ENCODE measurements at places on chromosomes 16 and 17. TPM values are rescaled to one million over a fixed set of nuclear protein-coding genes. Genes with fewer than 3 reads are reported as not detected.
A peak's percentile ranks its signal among the peaks of the same experiment; 100 is the strongest.

- ATAC-seq = no peak
Measured at GRCh38 chr16:79887541-79888540, 287.3 kb upstream of the MAF start.

- peak; percentile 89 for ATAC-seq
Measured at GRCh38 chr16:80527297-80527696, 13.5 kb upstream of the DYNLRB2 start.

DNA sequence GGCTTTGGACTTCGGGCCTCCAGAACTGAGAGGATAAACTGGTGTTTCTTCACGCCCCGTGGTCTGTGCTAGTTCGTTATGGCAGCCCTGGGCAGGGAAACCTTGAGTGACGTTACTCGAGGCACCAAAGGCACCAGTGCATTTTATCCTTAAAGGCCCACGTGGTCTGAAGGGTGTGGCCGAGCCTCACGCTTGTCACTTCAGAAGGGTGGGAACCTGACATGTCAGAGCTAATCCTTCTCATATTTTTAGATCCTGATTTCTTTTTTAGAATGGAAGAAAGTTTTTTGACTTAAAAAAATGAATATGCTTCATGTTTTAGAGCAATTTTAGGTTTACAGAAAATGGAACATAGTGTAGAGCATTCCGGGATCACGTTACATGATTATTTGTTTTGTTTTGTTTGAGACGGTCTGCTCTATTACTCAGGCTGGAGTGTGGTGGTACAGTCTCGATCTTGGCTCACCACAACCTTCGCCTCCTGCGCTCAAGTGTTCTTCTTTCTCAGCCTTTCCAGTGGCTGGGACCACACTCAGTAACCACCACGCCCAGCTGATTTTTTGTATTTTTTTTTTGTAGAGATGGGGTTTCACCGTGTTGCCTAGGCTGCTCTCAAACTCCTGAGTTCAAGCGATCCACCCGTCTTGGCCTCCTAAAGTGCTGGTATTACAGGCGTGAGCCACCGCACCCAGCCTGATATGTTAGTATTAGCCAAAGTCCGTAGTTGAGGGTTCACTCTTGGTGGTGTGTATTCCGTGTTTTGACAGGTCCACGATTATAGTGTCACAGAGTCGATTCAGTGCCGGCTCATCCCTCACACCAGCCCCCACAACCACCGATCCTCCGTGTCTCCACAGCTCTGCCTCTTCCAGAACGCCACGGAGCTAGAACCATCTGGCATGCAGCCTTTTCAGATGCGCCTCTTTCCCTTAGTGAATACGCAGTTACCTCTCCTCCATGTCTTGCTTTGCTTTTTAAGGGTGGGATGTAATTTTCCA lies 47.9 kb downstream of the RAB11FIP3 start:
- no peak for ATAC-seq

GRCh38 chr17:58210922-58211321 lies 8.1 kb downstream of the MKS1 start:
- ATAC-seq = no peak

- peak; percentile 16 for ATAC-seq
Measured at GRCh38 chr16:8962393-8963009, 1.2 kb downstream of the USP7 start.

GRCh38 chr17:7589204-7589868 lies 558 bp downstream of the SOX15 start:
- ATAC-seq = peak; percentile 84

DNA sequence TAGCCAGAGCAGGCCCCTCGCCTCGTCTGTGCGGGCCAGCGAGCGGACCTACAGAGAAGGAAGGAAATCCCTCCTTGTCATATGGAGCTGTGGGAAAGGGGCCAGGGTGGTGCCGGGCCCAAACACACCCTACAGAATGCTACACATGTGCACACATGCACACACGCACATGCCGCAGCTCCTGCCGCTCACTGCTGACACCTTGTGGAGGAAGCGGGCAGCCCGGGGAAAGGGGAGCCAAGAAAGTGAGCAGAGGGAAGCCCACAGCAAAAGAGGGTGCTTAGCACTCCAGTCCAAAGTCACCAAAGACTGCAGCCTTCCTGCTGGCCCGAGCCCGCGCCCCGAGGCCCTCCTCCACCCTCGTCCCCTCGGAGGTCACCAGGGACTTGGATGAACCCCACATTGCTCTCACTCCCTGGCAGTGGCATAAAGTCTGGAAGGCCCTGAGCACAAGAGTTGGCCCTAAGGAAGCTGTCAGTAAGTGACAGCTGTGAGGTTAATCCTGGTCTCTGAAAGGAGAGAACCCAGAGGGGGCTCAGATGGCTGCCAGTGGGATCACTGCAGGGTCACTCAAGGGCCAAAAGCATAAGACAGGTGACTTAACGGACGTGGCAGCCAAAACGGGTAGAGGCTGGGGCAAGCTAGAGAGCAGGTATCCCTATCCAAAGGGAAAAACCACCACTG lies 68.2 kb downstream of the MYO18A start:
- ATAC-seq = peak; percentile 78

DNA sequence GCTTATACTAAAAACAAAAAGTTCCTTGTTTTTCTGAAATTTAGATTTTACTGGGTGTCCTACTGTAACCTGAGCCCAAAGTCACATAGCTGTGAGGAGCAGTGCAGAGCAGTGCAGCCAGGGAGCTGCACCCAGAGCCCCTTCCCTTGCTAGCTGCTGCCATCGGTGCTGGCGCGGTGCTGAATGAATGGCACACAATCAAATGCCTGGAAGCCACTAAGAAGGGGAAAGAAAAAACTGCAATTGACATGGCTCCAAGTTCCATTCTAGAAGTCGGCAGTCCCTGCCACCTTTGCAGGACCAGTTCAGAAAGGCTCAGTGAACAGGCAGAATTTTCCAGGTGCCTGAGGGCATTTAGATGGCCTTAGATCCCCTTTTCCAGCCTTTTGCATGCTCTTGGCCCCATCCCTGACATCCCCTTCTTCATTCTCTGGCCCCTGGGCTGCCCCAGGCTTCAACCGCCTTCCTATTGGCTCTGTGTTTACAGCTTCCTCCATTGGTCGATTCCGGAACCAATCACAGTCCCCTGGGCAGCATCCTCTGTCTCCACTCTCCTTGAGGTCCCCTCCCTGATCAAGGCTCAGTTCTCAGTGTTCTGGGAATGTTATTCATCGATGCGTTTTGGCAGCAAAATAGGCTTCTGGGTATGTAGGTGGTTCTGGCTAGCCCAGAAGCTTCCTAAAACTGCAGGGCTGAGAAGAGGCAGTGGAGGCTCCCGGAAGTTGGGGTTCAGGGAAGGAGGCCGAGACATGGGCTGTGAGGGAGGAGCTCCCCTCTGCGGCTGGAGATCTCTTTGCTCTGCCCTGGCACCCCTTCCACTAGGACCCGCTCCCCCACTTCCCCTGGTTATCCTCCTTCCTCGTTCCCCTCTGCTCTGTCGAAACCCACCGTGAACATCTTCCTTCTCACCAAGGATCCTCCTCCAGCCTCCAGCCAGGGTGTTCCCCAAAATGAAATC lies 37.9 kb downstream of the ATP2C2 start:
- ATAC-seq = no peak

GRCh38 chr16:81324808-81325207 lies 10.0 kb downstream of the GAN start:
- ATAC-seq = no peak

DNA sequence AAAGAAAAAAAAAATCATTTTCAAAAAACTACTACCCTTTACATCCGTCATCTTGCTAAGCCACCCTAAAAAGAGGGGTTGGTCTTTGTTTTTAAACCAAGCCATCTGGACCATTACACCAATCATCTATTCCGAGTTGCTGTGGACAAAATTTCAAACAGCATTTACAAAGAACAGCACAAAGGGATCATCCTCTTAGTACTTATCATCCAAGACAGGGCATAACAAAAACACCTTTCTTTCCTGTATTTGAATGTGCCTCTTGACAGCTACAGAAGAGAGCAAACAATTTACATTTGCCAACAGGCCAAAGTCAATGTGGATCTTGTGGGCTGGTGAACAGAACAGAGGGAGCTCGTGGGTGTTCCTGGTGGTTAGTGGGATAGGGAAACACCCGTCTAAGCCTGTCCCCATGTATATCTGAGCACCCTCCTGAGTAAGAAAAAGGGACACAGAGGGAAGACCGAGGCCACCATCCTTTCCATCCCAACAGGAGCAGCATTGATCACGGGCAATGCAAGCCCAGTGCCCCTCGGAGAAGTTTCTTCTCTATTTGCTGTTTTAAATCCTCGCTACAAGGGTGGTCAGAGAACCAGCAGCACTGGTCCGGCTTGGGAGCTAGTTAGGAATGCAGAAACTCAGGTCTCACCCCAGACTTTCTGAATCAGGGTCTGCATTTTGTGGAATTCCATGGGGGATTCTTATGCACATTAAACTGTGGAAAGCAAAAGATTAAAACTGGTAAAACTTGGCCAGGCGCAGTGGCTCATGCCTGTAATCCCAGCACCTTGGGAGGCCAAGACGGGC lies 1.9 kb downstream of the SLC39A11 start:
- no peak for ATAC-seq

DNA sequence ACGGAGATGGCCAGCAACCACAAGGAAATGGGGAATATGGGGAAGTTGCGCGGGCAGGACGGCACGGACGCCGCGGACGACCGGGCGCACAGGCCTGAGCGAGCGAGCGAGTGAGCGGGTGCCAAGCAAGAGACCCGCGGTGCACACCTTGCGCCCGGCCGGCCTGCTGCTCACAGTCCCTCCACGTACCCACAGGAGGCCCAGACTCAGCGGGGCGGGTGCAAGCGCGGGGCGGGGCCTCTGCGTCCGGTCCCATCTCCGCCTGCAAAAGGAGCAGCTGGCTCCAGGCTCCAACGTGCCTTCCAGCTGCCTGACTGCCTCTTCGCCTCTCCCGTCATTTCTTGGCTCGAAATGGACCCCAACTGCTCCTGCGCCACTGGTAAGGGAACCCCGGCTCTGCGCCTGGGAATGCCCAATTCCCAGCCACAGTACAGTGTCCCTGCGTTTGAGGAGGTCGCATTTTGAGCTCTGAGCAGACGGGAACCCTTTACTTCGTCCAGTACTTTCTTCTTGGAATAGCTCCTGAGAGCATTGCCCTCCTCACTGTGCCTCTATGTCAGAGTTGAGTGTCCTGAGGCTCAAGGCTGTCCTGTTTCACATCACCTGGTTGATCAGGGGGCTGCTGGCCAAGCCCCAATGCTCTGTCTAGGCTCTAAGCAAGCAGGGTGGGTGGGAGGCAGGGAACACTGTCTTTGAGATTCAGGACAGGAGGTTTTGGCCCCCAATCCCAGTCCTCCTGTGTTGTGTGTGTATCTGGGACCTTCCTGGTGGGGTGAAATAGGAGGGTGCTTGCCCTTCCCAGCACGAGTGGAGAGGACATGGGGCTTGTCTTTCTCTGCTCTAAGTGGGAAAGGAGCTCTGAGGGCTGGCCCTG lies 8.1 kb upstream of the MT1E start:
- peak; percentile 51 for ATAC-seq

GRCh38 chr17:236641-237405 lies 55.4 kb upstream of the DOC2B start:
- no peak for ATAC-seq

GRCh38 chr16:25729188-25729915 lies 37.6 kb downstream of the HS3ST4 start:
- ATAC-seq = no peak

- ATAC-seq = peak; percentile 97
Measured at GRCh38 chr17:7951143-7951792, 19.3 kb downstream of the CNTROB start.

GRCh38 chr17:35076874-35077273 lies 13.4 kb upstream of the RFFL start:
- no peak for ATAC-seq

GRCh38 chr17:36136439-36136838 lies 32.8 kb downstream of the CCL4 start:
- no peak for ATAC-seq

- no peak for ATAC-seq
Measured at GRCh38 chr17:40072040-40072734, 9.4 kb downstream of the THRA start.

GRCh38 chr17:42640121-42640520 lies 19.0 kb upstream of the TUBG2 start:
- no peak for ATAC-seq

DNA sequence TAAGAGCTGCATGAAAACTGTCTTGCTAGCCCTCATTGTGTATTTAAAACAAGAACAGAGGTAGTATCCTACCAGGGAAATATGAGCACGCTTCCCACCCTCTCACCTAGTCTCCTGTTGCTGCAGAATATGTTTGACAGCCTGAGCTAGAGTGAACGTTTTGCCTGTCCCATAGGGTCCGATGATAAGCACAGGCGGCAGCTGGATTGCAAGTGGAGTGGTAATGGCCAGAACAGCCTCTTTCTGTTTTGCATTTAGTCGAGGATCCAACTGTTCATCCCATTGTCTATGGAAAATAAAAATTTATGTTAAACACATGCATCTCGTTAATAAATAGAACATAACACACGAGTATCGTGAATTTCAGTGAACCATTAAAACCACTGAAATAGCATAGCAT lies 84.2 kb downstream of the HELZ start:
- no peak for ATAC-seq

GRCh38 chr17:18986541-18987229 lies 17.9 kb downstream of the FAM83G start:
- ATAC-seq = no peak

DNA sequence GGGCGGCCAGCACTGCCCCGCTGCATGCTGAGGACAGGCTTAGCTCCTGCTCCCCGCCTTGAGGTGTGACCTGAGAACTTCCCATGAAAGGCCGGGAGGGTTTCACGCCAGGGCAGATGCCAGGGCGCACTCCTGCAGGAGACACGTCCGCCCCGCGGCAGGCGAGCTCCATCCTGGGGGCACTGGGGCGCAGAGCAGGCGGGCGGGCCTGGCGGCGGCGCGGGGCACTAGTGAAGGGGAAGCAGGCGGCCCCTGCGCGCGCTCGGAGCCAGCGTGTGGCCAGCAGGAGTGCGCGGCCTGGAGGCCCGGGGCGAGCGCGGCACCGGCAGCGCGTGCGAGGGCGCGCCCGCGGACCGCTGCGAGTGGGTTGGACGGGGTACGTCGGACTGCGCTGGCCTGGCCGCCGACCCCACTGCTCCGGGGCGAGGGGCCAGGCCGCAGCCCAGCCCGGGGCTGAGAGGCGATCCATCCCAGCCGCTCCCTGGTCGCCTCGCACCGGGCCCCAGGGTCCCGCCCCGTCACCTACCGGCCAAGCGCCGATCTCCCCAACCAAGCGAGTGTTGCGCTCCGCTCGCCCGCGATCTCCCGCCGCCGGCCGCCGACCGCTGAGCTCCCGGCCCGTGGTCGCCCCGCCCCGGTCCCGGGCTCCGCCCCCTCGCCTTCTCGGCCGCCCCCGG lies at the start of gene MAP3K14:
Gene MAP3K14, minus strand, starts transcription at position 587 of the 677 bp plus-strand sequence. CDS start 26,275 bp downstream, outside the sequence.
- ATAC-seq = peak; percentile 3

DNA sequence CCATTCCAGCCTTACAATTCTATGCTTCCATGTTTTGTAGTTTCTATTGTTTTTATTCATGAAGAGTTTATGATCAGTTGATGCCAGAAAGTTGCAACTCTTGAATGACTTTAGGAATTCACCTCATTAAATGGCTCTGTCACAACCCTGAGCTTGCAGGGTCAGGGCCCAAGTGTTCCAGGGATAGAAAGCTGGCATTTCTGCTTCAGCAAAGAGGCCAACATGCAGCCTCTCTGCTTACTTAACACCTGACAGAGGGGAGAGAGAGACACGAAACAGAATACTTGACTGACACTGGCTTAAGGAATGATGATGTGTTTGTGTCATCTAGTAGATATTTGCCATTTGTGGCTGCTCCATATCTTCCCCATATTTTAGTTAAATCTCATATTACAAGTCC lies 328.1 kb downstream of the CA10 start:
- no peak for ATAC-seq

- no peak for ATAC-seq
Measured at GRCh38 chr17:58281511-58282011, 826 bp upstream of the MPO start.

The TRAPPC2L gene
- total RNA-seq = 51.1 TPM

The RCVRN gene
- not detected for total RNA-seq

The MT1H gene
- not detected for total RNA-seq

The CEP112 gene
- 8.1 TPM for total RNA-seq

The CEP295NL gene
- total RNA-seq = not detected

The TPSG1 gene
- total RNA-seq = not detected

The EMP2 gene
- total RNA-seq = 0.15 TPM

The LGALS9B gene
- total RNA-seq = not detected
